ENCODE measurements at places on chromosomes 4 and X.

DNA sequence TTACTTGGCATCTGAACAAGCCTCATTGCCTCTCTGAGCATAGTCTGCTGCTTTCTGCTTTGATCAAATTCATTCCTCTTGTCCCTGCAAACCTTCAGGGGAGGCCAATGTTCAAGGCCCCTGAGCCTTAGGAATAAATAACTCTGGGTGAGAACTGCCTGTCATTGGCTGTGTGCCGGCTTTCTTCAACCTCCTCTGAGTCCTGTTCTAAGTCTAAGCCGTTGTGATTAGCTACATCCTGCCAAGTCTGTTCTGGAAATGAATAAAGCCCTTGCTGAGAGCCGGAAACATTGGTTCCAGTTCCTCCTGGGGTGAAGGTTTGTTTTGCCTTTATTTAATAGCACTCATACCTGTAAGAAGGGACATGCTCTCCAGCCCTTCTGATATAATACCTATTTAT, 13.8 kb downstream of the RNF4 start:
- no peak for DNase-seq

- no peak for DNase-seq
These were observed 509 bp upstream of the USP11 start for GRCh38 chrX:47232197-47232802.

- DNase-seq, result no peak
These were observed 214.5 kb downstream of the NAF1 start for GRCh38 chr4:162952232-162952631.

DNA sequence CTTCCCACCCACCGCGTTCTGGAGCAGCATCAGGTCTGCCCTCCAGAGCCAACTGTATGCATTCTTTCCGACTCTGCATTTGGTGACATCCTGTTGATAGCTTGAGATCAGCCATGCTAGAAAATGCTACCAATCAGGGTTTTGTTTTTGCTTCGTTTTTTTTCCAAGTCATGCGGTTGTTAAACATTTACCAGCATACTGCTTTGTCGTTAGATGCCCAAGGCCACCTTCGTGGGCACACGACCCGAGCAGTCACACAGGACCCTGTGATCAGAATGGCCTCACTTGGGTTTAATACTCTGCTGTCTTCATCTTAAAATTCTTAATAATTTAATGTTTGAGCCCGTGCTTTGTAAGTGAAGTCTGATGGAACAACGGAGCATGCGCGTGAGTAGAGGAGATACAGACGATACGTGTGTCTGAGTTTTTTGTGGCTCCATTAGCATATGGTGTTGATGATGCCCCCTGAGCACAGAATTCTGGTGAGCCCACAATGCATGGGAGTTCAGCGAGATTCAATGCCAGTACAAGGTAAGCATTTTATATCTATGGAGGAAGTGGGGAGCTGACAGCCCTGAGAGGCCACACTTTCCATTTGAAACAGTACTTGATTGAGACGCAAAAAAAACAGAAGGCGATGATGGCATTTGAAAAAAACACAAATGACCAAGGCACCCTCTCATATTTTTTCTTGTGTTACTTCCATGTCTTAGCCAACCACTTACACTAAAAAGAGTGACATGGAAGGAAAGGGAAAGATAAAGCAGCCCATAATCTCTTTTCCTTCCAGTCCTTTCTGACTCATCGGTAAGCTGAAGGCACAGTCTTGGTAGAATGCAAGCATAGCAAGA, 323.6 kb downstream of the BCOR start:
- DNase-seq, result no peak

DNA sequence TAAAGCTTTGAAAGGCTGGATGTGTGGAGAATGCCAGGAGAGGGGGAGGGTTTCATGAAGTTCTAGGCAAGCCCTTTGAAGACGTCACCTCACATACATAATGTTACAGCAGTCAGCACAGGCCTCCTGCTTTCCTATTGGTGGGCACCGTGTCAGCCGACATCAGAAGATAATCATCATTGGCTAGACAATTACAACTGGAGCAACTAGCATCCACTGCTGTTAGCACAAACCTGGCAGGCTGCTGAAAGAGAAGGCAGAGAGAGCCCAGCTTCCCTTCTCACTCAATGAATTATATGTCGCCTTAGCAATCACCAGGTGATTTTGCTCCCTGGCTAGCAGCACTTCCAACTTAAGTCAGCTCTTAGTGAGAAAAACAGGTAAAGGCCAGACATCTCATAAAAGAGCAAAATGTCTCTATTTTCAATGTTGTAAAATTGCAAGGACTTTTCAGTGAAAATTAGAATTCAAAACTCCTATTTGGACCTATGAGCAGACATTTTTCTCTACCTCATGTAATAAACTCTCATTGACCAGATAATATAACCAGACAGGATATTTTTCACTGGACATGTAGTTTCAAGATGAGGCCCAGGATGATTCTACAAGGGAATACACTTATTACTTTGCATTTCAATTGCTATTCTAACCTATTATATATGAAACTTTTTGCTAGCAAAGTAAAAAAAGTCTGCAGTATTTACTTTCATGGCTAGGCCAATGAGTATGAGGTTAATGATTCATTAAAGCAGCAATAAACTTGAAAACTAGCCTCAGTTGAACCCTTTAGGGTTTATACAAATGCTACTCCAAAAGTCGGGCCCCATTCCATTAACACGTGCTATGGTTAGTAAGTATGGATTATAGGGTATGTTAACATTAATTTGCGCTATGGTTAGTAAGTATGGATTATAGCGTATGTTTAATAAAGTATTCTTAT, 4.3 kb downstream of the ELOVL6 start:
- peak; percentile 54 for DNase-seq

DNA sequence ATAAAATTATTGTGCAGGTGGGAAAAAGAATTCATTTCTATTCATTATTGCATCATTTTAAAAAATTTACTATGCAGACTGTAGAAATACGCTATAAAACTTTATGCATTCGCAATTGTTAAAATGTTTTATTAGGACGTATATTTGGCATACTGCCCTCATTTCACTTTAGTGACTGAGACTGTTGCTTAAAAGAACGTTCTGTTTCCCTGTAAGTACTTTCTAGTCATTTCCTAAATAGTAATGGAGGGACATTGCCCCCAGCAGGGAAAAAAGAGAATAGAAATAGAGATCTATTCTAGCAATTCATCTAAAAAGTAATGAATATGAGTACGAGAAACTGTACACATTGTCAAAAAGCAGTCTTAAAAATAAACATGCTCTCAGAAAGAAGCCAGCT, 1295.8 kb upstream of the TENM3 start:
- DNase-seq, result no peak

DNA sequence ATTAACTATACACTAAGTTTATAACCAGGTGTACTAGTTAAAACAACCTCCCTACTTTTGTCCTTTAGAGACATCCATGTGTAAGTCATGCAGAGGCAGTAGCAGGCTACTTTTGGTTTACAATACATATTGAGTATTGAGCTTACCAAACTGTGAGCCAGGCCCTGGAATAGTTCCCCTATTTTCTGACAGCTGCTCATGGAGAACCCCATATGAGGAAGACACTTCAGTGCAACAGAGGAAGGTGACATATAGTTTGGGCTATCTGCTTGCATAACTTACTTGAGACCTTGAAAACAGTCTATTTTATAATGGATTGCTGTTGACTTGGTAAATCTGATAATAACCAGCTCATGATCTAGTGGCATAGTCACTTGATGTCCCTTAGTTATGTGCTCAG, 190.5 kb downstream of the SH3BGRL start:
- DNase-seq, result no peak

DNA sequence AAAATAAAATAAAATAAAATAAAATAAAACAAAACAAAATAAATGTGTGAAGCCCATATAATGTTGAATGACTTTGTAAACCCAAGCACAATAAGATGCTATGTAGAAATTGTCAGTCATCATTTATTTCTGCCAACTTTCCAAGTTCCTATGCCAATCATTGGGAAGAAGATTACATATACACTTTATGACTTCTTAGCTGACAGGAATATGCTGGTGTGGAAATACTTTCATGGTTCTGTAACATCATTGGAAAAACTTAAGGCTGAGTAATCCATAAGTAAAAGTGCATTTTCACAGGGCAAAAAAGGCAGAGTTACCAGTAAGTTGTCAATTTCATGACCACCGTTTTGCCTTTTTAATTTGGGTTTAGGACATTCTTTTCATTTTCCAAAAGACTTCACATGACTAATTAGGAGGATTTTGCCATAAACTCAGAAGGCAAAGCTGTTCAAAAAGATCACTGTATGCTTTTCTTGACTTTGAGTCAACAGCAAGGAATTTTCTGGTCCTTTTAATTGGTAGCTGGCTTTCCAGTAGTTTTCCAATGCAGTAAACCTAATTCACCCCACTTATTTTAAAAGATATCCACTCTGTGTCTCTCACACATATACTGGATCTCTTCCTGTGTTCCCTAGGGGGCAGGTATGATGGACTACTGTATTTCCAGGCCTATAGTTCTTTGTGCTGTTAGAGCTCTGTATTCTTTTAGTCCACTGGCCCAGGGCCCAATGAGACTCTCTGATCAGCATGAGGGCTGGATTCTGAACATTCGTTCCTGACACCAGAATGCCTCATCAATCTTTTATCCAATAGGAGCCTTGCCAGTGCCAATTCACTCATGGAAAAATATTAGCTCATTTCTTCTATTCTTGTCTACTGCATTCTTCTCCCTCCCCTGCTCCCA, 26.2 kb upstream of the SCRG1 start:
- DNase-seq, result no peak

DNA sequence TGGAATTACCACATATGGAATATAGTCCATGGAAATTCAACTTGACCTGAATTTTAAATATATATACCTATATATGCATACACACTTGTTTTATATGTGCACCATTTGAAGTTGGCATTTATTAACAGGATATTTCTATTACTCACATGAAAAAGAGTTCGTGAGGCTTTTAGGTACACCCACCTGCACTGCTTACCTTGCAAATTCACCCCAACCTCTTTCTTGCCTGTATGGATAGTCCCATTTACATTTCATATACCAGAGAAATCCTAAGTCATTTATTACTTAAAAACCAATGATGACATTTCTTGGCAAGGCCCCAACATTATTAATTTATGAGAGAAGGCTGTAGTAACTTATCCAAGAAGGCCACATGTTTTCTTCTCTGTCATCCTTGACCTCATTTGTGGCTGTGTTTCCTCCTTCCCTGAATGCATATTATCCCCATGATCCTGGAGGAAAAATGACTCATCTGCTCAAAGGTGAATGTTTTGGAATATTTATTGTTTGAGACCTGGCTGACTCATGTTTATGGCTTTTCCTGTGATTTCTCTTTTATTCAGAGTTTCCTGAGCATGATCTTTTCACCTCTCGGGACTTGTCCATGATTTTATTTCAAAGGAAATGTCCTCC, 62.2 kb upstream of the FAM241A start:
- DNase-seq, result no peak

- DNase-seq, result no peak
These were observed 23.4 kb upstream of the PLCXD1 start for GRCh38 chrX:257681-258289.

DNA sequence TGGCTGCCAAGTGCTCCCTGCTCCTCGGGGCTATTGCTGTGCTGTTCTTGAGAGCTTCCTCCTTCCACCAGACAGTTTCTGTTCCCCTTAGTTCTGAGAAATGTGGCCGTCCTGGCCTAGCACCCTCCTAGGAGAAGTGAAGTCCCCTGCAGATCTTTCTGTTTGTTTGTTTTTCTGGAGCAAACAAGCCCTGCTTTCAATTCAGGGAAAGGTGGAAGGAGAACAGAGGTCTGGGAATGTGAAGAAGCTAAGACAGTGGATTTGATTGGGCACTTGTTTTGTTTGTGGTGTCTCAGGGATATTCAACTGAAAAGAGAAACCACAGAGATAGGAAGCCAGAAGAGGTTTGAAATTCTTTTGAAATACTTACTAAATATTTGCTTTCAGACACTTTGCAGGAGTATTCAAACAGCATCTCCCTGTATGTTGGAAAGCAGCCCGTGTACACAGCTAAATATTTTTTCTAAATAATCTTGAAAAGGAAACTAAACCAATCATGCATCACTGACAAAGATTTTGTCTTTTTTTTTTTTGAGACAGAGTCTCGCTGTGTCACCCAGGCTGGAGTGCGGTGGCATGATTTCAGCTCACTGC, 36.5 kb upstream of the PPM1K start:
- DNase-seq, result no peak

- no peak for DNase-seq
These were observed 1444.2 kb downstream of the ADGRL3 start for GRCh38 chr4:62644372-62644771.

DNA sequence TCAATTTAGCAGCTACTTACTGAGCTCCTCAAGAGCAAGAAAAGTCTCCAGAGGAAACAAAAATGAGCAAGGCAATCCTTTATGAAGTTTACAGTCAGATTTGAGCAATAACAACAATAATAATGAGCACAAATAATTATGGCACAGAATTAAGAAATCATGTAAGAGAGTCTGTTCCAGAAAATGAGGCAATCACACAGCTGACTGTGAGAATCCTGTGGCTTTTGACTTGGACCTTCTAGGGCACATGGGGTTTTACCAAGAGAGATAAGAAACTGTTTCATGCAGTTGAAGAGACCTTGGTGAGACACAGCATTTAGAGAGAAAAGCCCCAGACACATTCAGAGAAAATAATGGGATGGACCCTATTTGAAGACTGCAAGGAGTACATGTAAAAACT, 362.6 kb upstream of the MAGEB2 start:
- DNase-seq, result no peak

- DNase-seq, result no peak
These were observed 19.0 kb downstream of the NKX6-1 start for GRCh38 chr4:84480082-84480481.

GRCh38 chr4:17189759-17190158, 291.3 kb upstream of the LDB2 start:
- no peak for DNase-seq

DNA sequence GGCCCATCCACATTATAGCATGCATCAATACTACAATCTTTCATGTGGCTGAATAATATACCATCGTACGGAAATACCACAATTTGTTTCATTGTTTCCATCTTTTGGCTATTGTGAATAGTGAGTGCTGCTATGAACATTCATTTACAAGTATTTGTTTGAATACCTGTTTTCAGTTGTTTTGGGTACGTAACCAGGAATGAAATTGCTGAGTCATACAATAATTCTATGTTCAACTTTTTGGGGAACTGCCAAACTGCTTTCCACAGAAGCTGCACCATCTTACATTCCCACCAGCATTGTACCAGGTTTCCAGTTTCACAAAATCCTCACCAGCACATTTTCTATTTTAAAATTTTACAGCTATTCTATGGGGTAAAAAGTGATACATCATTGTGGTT, 28.5 kb upstream of the MANBA start:
- no peak for DNase-seq

- DNase-seq, result no peak
These were observed 113.3 kb upstream of the IL13RA1 start for GRCh38 chrX:118614150-118614549.

DNA sequence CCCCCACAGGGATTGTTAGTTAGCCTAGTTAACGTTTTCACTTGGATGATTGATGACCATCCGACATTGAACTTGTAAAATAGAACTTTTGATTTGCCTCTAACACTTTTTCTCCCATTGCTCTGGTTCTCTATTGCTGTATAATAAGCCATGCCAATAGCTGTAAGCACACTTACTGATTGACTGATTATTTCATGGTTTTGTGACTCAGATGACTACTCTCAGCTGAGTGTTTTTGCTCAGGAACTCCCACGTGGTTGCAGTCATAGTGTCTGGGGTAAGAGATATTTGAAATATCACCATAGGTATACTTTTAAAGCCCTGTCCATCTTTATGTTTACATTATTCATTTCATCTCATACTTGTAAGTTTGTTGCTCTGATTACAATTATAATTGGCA, 1285.5 kb downstream of the STIM2 start:
- no peak for DNase-seq

- DNase-seq, result no peak
These were observed 555 bp upstream of the PGM2 start for GRCh38 chr4:37825968-37826294.

- DNase-seq, result no peak
These were observed 9.5 kb downstream of the GSX2 start for GRCh38 chr4:54109241-54110018.
